Colonic mucosa (tissue), 4 donors: ENCODE measurements at places on chromosomes 2 and 18. TPM values are rescaled to one million over a fixed set of nuclear protein-coding genes. Genes with fewer than 3 reads are reported as not detected.

GRCh38 chr2:15253835-15254286, 307.3 kb downstream of the NBAS start:
- H3K4me3 ChIP-seq = no peak overlapping the region
- no peaks in the 10 kb centered on the region for H3K27me3 ChIP-seq
- H3K4me1 ChIP-seq = no peaks in the 10 kb centered on the region
- no peak for DNase-seq
- H3K36me3 ChIP-seq = no peaks in the 10 kb centered on the region
- H3K27ac ChIP-seq = no peak overlapping the region

The IL37 gene
- total RNA-seq = 0.99 TPM

The CHAC2 gene
- total RNA-seq = 9.6 TPM

GRCh38 chr18:78519394-78520062, 460.1 kb upstream of the SALL3 start:
- H3K36me3 ChIP-seq = no peaks in the 10 kb centered on the region
- DNase-seq = no peak
- H3K4me3 ChIP-seq = no peak overlapping the region

DNA sequence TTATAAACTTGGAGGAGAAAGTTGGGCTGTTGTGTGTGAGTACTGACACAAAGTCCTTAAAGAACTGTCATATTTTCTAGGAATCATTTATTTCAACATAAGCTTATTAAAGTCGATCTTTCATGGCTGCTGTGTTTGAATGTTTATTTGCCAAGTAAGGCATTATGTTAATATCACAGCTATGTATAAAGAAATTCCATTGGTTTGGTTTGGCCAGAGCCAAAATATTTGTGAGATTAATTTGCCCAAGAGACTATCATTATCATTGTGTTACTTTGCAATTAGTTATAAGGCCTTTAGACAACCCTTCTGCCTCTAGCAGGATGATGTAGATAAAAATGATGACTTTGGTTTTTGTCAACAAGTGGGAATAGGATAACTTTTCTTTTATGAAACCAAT, 240.6 kb upstream of the NT5C1B start:
- H3K4me3 ChIP-seq = no peak overlapping the region
- H3K27me3 ChIP-seq = no peaks in the 10 kb centered on the region
- H3K4me1 ChIP-seq = no peaks in the 10 kb centered on the region
- DNase-seq = no peak
- H3K27ac ChIP-seq = no peak overlapping the region

The SIX3 gene
- total RNA-seq = not detected

The SULT1C4 gene
- total RNA-seq = 2.0 TPM

GRCh38 chr2:41182961-41183360, 731.1 kb upstream of the SLC8A1 start:
- DNase-seq = no peak
- H3K27me3 ChIP-seq = no peaks in the 10 kb centered on the region
- H3K4me1 ChIP-seq = no peaks in the 10 kb centered on the region
- no peak overlapping the region for H3K27ac ChIP-seq
- H3K4me3 ChIP-seq = no peak overlapping the region
